ENCODE measurements at places on chromosomes 2 and 18.
A peak's percentile ranks its signal among the peaks of the same experiment; 100 is the strongest.

DNA sequence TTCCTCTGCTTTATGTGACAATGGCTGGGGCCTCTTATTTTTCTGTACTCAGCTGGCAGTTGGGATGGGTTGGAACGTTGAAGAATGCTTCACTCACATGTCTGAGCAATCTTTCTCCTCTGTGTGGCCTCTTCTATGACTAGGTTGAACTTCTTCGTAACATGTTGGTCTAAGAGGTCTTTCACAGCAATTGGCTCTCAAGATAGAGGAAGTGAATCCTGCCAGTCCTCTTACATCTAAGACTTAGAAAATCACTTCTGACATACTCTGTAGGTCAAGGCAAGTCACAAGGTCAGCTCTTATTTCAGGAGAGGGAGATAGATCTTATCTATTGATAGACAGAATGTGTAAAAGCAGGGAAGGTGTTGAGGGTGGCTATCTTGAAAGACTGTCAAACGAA is 174.1 kb downstream of the NYAP2 start:
- DNase-seq, result no peak

GRCh38 chr2:134640494-134640893 is 78.3 kb downstream of the TMEM163 start:
- DNase-seq, result no peak

DNA sequence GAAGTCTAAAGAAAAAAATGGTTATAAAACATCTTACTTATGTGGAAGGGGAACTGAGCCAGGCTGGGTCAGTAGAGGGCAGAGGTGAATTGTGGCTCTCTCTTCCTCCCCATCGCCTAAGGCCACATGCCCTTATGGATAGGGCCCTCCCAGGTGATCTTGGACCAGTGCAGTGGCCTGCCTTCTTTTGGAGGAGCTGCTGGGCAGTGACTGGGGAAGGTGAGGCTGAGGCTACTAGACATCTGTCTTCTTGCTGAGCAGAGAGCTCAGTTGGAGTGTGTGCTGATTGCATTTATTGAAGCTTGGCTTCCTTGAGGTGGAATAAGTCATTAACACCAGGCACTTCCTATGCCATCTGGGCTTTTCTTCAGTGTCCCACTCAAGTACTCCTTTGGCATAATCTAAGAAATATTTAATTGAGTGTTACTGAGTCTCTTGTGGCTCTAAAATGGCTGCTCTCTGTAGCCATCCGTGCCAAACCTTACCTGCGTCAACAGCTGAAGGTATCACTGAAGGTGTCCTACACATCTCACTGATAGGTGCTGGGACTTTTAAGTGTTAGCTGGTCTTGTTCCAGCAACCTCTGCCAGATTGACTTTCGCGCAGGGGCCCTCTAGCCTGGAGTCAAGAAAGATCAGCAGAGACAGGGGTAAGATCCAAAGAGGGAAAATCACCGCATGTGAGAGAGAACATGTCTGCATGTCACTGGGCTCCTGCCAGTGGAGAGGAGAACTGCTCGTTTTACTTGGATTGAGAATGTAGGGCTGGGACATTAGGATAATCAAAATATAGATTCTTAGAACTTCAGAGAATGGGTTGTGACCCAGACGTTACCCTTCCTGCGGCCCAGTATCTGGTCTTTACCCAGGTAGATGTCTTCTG is 256.1 kb downstream of the LTBP1 start:
- DNase-seq, result no peak

- DNase-seq, result no peak
Observed at GRCh38 chr2:34570266-34570872, 971.3 kb upstream of the FAM98A start.

GRCh38 chr2:74429487-74430451 is 8.2 kb downstream of the WDR54 start:
- no peak for DNase-seq

DNA sequence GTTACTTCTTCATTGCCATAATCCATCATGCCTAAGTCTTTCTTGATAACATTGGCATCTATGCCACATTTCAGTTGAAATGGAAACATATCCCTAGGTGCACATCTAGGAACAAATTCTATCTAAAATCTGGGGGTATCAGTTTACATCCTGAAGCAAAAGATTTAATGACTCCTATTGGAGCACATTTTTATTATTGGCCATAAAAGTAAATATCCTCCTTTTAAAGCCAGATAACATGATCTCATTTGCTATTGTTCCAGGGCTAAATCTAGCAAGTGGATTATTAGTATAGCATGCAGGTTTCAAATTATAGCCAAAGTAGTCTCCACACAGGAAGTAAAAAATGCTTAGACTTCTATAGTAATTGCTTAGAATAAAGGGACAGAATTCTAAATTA is 193.2 kb downstream of the CDH2 start:
- no peak for DNase-seq

GRCh38 chr2:71886241-71886640 is 261.4 kb downstream of the CYP26B1 start:
- no peak for DNase-seq

DNA sequence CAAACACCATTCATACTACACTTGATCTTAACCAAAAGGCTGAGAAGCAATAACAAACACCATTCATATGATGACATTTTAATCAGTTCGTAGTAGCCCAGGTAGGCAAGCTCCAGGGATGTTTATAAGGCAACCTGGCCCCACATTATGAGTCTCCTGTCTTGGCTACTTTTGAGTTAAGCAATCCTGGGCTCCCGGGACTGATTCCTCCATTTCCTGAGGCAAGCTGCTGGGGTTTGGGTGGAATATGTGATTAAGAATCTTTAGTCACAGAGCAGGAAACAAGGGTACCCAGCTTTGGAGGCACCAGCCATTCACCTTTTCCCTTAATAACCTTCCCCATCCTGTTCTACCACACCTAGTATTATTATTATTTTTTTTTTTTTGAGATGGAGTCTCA is 24.5 kb upstream of the SPRED2 start:
- no peak for DNase-seq

DNA sequence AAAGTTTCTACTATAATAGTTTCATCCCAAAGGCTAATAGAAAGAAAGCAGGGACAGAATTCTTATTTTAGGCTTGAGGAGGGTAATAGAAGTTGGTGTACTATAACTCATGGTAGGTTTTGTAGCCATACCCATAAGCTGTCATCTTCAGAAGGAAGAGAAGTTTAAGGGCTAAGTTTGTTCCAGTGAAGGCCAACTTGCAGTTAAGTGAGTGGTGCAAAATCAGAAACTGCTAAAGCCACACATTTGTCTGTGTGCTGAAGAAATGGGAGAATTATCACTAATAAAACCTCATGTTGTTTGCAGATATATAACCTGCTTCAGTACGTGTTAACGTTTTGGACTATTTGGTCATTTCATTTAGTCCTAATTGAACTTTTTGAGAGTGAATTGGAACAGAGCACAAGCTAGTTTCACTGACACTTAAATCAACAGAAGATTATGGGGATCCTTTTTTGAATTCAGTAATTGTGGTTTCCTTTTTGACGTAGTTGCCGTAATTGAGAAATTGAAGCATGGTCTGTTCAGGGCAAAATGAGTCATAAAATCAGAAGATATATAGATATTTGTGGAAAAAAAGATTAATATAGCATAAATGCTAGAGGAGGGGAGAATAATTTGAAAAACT is 69.1 kb downstream of the PHLPP1 start:
- DNase-seq, result no peak

- no peak for DNase-seq
Observed at GRCh38 chr2:86174445-86174844, 20.8 kb downstream of the IMMT start.

DNA sequence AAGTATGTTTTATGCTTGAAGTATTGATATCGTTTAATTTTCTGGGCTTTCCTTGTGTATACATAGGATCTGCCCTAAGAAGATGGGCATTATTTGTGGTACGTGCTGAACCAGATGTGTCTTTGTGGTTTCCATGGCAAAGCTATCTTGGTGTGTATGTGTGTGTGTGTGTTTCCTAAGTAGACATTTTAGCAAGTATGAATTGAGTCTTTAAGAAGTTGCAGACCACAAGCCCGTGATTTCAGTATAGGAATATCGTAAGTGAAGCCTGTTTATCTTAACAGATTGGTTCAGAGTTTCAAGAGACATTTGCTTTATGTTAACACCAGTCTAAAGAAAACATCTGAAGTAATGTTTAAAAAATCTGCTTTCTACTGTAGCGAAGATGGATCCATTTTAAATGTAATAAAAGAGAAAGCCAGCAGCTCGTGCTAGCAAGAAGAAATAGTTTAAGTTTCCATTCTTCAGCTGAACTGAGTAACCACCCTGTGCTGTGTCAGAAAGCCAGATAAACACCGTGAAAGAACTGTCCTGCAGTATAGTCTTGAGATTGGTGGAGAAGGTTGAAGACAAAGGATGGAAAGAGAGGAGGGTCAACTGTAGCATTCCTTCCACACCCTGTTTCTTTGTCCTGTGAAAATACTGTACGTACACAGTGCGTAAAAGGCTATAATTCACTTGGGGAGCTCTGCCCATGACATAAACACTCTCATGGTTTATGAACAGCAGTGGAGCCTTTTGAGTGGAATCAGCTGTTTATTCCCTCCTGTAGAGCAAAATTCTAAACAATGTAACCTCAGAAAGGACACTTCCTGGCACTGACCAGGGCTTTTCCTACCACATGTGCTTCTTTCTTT is 91.9 kb upstream of the FOSL2 start:
- no peak for DNase-seq

DNA sequence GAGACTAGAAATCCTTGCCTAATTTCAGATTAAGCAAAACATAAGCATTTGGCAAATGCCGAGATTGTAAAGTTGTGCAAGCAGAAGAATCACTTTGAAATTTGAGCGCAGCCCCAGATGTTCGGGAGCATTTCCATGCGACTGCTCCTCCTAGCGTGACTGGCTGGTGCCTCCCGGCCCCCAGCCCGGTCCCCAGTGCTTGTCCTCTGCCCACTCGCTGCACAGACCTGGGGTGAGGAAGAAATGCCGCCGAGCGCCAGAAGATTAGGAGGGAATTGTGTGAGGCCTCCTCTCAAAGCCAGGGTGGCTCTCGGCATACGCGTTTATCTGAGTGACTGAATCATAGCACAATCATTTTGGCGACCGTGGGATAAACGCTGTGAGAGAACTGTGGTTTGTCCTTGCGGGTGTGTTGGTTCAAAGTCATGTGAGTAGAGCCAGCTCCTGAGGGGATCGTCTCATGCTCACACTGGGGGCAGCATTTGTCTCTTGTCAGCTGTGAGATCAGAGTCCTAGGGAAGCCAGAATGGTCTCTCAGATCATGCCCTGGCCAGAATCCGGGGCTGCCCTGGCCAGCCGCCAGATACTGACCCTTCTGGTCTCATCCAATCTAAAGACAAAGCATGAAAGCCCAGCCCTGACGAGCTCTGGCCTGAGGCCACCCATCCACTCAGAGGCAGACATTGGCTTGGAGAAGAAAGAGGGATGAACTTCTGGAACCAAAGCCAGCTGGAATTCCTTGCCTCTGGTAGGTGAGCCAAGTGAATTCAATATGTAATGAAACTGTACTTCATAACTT is 189.3 kb downstream of the SH3RF3 start:
- no peak for DNase-seq

GRCh38 chr2:9799729-9800632 is 43.3 kb upstream of the TAF1B start:
- no peak for DNase-seq

DNA sequence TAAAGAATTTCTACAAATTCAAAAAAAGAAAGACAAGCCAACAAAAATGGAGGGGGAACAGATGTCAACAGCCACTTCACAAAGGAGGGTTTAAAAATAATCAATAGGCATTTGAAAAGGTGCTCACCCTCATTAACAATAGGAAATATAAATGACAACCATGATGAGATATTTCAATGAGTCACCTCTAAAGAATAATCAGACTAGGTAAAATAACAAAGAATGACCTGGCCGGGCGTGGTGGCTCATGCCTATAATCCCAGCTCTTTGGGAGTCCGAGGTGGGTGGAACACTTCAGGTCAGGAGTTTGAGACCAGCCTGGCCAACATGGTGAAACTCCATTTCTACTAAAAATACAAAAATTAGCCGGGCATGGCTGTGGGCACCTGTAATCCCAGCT is 133.6 kb downstream of the KCNE4 start:
- no peak for DNase-seq

GRCh38 chr2:113025737-113026136 is 20.5 kb downstream of the IL36A start:
- DNase-seq, result no peak

GRCh38 chr2:127175751-127176354 is 44.2 kb downstream of the CYP27C1 start:
- no peak for DNase-seq

DNA sequence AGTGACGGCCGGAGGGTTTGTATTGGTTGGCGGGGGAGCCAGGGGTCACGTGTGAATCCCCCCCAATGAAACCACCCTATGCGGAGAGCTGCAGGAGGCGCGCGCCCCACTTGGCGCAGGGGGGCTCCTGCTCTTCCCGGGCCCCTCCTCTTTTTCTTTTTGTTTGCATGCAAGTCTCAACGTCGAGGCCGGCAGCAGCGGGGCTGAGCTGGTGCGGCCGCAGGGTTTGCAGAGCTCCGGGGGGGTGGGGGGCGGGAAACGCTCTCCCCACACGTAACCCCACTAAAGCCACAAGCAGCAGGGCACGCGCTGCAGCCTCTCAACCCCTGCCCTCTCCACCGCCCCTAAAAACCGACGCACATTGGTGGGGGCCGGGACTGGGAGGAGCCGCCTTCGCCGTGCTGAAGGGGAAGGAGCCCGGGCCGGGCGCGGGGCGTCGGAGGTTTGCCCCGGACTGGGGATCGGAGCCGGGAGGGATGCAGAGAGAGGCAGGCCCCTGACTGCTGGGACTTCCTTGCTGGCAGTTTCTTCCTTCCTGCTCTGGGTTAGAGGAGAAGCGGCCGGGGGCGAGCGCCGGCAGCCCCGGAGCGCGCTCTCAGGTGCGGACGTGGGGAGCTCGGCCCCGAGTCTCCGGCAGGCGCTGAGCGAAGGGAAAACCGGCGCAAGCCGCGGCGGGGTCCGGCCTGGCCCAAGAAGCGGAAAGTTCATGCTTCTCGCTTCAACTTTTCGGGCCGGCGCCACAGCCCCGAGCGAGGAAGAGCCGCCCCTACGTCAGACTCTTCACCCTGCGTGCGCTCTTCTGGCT is 864 bp downstream of the LBH start:
- peak; percentile 1 for DNase-seq

GRCh38 chr2:239978411-239978810 is 46.7 kb downstream of the NDUFA10 start:
- DNase-seq, result no peak

GRCh38 chr2:100518801-100519200 is 44.0 kb upstream of the PDCL3 start:
- DNase-seq, result no peak

GRCh38 chr2:80869858-80870438 is 565.4 kb upstream of the LRRTM1 start:
- DNase-seq, result no peak

DNA sequence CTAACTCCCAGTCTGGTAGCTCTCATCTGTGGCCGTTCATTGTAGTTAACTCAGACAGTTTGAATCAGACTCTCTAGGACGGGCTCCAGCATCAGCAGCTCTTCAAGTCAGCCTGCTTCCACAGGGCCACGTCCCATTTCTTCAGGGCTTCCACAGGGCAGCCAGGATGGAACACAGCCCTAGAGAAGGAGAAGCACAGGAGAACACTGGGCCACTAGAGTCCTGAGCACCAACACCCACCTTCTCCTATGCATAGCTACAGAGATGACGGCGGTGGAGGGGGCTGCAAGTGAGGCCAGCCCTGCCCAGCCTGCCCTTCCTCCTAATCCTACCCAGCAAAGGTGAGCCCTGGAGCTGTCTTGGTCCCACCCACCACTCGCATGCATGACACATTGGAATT is 10.2 kb upstream of the TEX261 start:
- DNase-seq, result no peak

All from NCI-H2029 treated with DMSO at 0.1 percent for 48 hours (cell line).